Cardiac muscle cell (in vitro differentiated cells and primary cell): ENCODE measurements at places on chromosomes 6 and 20. TPM values are rescaled to one million over a fixed set of nuclear protein-coding genes. Genes with fewer than 3 reads are reported as not detected.

Gene OPN5
- polyA plus RNA-seq: not detected in 2 replicates

Gene TP53INP2
- polyA plus RNA-seq: 12.5 and 18.9 TPM in 2 replicates

DNA sequence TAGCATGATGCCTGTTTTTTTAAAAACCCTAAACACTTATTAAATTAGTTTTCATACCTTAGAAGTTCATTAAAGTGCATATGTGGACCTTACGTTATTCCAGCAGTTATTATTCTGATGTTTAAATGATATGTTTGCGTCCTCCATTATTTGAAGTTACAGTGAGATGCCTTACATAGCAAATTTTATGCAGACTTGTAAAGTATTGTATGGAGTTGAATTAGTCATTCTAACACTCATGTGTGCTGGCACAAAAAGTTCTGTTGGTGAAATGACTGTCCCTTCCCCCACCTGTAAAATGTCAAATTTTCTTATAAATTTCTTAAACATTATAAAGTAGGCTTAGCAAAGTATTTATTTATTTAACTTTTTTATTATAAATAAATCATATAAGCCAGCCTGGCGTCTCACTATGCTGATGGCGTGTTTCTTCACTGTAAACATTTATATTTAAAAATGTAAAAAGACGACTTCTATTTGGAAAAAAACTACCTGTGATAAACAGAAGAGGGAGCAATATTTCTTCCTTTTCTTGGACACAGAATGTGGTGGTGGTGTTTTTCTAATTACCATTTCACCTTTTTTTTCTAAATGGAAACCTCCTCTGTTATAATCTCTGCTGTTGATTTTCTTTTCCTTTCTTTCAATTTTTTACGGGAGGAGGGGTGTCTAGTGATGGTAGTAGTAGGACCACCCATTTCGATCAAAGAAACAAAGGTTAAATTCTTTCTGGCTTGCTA, 155.4 kb downstream of the RFPL4B start:
- peak; percentile 35 for DNase-seq

DNA sequence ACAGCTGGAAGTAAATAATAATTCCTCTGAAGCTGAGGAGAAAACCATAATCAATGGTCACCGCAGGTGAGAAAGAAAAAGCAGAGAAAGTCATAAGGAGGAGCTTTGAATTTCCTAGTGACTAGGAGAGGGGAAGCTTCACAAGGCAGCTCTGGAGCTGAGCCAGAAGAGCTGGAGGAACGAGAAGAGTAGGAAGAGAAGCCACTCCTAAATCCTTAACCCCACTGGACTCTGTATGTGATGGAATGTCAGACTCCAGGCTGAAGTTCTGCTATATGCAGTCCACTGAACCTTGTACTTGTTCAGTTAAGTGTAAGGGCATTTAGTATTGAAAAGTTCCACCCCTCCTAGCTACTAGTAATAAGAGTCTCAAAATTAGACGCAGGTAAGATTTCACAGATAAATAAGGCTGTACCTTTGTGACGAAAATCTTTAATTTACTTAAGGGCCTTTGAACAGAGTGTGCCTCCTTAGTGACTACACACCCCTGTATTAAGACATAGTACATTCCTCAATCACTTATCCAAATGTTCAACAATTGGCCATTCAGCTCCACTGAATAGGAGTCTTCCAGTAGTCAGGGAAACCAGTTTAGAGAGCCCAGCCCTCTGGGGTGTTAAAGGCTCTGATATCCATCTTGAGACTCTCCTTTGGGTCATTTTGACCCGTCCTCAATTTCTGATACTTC, 71.4 kb upstream of the UFL1 start:
- DNase-seq: no peak

- DNase-seq: peak; percentile 84
Observed at GRCh38 chr20:49591217-49591865, 23.4 kb upstream of the PTGIS start.

DNA sequence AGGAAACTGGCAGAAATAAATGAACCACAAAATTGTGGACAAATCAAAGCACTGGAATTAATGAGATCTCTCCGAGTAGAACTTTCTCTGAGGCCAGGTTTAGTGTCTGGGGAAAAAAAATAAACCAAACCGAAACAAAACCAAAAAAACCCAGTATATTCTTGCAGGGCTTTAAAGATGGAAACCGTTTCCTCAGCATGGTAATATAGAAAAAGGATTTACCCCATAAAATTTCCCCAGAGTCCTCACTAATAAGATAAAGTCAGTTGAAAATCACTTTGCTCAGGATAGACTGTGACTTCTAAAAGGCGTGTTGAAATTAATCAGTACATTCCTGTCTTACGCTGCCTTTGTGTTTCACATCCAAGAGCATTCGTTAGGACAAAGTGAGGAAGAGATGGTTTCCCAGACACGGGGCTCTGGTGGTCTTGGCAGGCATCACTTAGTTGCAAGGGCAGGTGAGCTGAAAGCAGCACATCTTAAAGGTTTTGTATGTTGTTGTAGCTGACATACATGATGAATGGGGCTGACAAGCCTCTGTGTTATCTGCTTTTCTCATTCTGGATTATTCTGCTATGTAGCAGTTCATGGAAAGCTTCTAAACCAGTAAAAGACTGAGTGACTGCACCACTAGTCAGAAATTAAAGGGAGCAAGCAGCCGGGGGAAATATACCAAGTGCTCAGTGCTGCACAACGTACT, 85.2 kb upstream of the PRL start:
- no peak for DNase-seq
